ENCODE measurements at places on chromosomes 6 and 20.

- no peak for DNase-seq
These were observed 121.8 kb upstream of the FOXO3 start for GRCh38 chr6:108438918-108439317.

GRCh38 chr6:159982731-159983506 lies 14.0 kb downstream of the IGF2R start:
- no peak for DNase-seq

- DNase-seq, result no peak
These were observed 113.8 kb downstream of the TAF4 start for GRCh38 chr20:61951695-61952533.

DNA sequence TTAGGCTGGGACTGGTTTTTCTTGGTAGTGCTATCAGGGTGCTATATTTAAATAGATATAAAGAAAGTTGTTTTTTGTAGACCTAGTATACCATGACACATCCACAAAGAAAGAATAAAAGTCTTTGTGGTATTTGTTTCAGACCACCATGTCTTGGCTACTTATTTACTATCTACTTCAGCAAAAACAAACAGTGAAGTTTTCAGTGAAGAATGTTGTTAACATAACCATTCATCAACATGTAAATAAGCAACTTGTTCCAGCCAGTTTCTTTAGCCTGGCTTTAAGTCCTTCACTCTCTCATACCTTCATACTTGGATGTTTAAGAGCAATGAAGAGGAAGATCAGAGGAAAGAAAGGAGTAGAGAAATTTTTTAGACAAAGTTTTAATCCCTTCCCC lies 624.1 kb downstream of the CD109 start:
- no peak for DNase-seq

DNA sequence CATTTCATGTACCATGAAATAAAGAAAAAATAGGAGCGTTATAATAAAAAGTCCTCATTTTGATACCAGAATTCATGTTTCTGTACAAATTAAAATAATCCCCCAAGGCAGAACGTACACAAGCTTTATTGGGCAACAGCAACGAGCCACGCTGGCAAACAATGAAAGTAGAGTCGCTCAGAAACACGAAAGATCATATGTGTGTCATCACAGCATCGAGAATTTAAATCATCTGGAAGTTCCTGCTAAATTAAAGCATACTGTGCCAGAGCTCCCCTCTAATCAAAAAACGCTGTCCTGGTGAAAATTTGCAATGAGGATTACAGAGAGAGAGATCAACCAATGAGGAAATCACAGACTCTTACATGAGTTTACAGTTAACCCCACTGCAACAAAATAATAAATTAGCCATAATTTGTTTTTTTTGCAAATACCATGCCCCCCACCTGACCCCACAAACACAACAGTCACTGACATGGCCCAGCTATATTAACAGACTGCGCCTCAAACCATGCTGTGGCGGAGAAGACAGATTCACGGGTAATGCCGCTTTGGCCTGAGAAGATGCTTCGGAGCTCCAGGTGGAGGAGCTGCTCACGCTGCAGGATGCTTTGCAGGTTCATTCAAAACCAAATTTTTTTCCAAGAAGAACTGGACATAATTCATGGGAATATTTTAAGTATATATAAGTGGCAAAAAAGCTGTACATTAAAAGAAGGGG lies 54.3 kb upstream of the NFATC2 start:
- DNase-seq, result no peak

GRCh38 chr20:46220455-46221207 lies 87.7 kb downstream of the CDH22 start:
- DNase-seq, result no peak

GRCh38 chr6:13597073-13597472 lies 18.1 kb upstream of the NOL7 start:
- DNase-seq, result no peak

- no peak for DNase-seq
These were observed 21.5 kb downstream of the COL19A1 start for GRCh38 chr6:69887714-69888345.

DNA sequence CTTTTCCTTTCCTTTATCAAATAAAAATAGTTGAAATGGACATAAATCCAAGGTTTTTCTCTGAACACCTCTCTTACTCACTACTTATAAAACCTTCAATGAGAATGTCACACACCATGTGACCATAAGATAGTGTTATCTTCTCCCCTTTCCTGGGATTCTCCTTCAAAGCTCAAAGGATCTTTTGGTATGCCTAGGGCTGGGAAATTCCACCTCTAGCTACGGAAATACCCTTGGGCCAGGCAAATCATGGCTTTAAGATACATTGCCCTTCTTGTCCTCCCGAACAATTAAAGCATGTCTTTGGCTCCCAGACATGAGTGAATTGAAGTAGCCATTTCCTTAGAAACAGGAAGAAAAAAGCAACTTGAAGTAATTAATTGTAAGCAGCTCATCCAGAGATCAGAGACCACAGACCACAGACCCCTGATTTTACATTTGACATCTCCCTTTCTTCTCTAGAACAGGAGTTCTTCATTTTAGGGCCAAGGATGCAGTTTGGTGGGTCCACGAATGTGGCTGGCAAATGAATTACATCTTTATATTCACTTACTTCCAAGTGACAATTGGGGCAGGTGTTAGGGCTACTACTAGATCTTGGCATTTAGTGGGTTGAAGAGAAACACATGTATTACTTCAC lies 4.1 kb downstream of the PLCB4 start:
- DNase-seq, result no peak

- DNase-seq, result no peak
These were observed 81.8 kb downstream of the KIF16B start for GRCh38 chr20:16491294-16491905.

DNA sequence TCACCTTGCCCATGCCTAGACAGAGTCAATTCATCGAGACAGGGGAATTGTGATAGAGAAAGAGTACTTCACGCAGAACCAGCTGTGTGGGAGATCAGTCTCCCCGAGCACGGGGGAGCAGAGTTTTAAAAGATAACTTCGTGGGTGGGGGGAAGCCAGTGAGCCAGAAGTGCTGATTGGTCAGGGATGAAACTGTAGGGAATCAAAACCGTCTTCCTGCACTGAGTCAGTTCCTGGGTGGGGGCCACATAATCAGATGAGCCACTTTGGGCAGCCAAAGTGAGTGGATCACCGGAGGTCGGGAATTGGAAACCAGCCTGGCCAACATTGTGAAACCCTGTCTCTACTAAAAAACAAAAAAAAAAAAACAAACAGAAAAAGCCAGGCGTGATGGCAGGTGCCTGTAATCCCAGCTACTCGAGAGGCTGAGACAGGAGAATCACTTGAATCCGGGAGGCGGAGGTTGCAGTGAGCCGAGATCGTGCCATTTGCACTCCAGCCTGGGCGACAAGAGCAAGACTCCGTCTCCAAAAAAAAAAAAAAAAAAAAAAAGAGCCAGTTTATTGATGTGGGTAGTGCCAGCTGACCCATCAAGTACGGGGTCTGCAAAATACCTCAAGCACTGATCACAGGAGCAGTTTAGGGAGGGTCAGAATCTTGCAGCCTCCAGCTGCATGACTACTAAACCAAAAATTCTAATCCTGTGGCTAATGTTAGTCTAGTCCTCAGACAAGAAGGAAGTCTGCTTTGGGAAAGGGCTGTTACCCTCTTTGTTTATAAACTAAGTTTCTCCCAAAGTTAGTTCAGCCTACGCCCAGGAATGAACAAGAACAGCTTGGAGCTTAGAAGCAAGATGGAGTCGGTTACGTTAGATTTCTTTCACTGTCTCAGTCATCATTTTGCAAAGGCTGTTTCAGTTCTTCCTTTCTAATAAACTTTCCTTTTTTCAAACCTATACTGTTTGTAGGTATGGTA lies 3.9 kb upstream of the TRIM39 start:
- DNase-seq, result peak; percentile 56

GRCh38 chr6:26367114-26367513 lies 2.1 kb downstream of the BTN3A2 start:
- no peak for DNase-seq

GRCh38 chr6:29631209-29631810 lies 1.7 kb downstream of the GABBR1 start:
- no peak for DNase-seq

All from stimulated activated effector memory CD8-positive, alpha-beta T cell treated with anti-CD3 and anti-CD28 coated beads, Interleukin-12 subunit alpha, Interleukin-12 subunit beta, amount 100 ng/mL, for 72 hours (primary cell).